ENCODE measurements at places on chromosomes 12 and 14. TPM values are rescaled to one million over a fixed set of nuclear protein-coding genes. Genes with fewer than 3 reads are reported as not detected.

- DNase-seq, result no peak
Observed at GRCh38 chr12:93593843-93594242, 21.4 kb downstream of the SOCS2 start.

DNA sequence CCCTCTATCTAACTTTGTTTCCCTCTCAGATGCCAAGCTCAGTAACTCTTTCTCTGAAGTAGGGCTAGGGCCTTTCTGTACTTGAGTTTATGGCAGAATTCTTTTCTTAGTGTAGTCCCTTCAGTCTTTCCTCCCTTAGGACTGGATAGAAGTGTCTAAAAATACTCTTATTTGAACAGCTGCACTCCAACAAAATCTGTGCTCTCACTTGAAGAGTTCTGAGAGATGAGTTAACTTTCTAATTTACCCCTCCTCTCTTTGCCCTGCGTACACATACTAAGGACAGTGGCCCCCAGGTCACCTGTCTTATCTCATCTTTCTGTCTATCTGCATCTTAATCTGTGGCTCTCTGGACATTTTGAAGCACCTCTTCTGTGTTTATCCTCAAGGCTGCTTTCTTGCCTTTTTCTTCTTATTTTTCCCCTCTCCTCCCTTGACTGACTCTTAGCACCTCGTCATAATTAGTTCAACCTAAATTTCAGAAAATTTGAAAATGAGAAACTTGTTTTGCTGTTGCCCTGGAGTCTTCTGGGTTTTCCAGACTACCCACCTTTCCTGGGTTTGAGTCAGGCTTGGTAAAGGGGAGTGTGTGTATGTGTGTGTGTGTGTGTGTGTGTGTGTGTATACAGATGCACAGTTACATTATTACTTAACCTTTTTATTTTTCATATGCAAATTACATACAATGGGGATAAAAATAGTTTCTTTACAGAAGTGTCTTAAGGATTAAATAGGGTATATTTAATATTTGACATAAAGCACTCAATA, 23.9 kb downstream of the NCKAP1L start:
- DNase-seq, result no peak

GPR135 gene
- total RNA-seq, result 2.8 TPM

DNA sequence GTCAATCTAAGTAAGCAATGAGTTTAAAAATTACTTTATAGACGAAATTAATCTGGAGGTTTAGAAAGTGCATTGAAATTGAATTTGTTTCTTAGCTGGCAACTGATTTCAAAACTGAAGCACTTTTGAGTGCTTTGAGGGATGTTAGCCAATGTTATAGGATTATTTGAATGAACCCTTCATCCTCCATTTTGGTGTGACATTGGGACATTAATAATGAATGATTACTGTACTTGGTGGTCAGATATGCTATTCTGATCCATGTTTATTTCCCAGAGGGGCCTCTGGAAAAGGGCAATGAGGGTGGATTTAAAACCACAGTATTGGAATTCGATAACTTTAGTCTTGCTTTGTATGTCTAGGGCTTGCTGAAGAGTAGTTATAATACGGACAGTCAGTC, 183.2 kb downstream of the AKAP6 start:
- no peak for DNase-seq

DNA sequence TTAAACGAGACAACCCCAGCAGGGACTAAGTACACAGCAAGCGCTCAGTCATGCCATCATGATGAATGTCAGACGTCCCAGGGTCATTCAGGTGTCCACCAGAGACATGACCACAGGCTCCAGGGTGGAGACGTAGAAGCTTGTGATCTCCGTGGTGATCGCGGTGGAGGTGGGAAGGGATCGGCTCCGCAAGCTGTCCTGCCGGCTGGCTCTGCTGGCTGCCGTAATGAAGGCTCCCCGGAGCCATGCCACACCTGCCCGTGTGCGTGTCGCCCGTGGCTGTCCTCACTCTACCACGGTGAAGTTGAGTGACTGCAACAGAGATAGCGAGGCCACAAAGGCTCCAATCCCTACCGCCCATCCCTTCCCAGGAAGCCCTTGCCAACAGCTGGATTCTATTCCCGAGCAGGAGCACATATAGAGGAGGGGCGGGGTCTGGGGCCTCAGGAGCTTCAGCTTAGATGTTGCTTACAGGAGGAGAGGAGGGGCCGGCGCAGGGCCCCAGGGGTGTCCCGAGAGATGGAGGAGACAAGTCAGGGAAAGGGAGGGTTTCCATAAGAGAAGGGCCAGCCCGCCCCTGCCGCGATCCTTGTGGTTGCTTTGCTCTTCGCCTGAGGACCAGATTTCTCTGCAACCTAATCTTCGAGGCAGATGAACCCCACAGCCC, 332.6 kb upstream of the SFSWAP start:
- DNase-seq, result no peak

DNA sequence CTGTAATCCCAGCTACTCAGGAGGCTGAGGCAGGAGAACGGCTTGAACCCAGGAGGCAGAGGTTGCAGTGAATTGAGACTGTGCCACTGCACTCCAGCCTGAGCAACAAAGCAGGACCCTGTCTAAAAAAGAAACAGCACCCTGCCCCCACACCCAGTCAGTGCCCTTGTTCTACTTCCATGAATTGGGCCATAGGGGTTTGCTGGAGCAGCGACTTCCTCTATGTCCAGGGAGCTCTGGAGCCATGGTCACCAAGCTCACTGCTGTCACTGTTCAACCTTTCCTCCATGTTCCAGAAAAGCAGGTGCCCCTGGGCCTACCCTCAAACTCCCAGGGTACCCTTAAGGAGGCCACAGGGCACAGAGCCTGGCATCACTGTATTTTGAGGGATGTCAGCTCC, 116.8 kb downstream of the RIN3 start:
- no peak for DNase-seq

GRCh38 chr14:106843951-106844483, 1317.6 kb downstream of the TMEM121 start:
- DNase-seq, result no peak

GRCh38 chr12:117042862-117043261, 56.4 kb downstream of the TESC start:
- no peak for DNase-seq

- peak; percentile 1 for DNase-seq
Observed at GRCh38 chr14:100539766-100540140, 47.5 kb downstream of the BEGAIN start.

DNA sequence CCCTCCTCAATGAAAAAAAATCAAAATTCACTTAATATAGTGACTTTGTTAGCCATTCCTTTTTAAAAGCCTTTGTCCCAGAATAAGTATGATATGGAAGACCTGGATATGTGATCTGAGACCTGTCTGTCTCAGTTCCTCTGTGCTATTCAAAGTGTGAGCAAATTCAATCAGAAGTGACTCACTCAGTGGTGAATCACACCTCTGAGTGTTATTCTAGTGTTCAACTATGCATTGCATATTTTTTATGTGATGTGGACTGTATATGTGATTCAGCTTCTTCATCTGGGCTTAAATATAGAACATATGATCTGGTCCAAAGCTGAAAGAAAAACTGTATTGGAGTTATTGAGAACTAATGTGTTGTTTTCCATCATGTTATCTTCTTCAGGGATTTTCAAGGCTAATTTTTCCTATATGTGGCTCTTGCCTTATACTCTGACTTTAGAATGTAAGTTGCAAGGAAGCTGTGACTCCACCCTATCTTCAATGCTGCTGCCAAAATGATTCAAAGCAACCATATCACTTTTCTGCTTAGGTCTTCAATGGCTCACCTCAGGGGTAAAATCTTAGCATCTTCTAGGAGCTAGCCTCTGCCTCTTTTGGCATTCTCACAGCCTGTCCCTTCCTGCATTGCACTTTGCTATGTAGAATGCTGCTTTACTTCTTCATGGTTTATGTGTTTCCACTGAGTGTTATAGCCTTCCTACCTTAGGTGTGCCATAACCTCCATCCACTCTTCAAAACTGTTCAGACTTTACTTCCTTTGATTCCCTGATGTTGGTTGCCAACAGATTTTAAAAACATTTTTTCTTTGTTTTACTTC, 169.8 kb downstream of the OTOGL start:
- no peak for DNase-seq

GRCh38 chr12:132520421-132521199, 30.7 kb downstream of the FBRSL1 start:
- no peak for DNase-seq

DNA sequence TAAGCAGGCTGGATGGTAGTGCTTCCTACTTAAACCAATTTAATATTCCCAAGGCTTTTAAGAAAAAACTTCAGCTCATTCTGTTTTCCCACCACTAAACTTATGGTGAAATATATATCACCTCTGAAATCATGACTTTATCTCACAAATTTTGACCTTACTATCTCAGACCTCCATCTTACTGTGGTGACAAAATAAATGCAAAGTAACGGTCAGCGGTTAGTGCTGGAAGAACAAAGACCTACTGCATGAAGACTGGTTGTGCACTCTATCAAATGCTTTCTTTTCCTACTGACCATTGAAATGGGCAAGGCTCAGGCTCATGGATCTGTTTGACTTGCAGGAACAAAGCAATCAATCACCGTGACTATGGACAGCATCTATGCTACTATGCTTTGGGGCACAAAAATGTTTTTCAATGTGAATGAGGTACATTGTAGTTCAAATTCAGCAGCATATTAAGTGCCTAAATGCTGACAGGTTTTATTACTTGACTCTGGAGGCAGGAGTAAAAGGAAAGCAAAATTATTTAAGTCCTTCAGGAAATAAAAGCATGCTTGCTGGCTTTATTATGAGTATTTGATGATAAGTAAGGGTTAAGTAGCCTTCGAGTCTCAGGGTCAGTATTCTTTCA, 43.1 kb upstream of the GTF2A1 start:
- DNase-seq, result no peak

BICDL1 gene
- 135 TPM for total RNA-seq

All from T-helper 17 cell (primary cell).